ENCODE measurements at places on chromosomes 3 and 15.

GRCh38 chr3:63914312-63914711, 2.1 kb upstream of the SCAANT1 start:
- peak; percentile 26 for DNase-seq

DNA sequence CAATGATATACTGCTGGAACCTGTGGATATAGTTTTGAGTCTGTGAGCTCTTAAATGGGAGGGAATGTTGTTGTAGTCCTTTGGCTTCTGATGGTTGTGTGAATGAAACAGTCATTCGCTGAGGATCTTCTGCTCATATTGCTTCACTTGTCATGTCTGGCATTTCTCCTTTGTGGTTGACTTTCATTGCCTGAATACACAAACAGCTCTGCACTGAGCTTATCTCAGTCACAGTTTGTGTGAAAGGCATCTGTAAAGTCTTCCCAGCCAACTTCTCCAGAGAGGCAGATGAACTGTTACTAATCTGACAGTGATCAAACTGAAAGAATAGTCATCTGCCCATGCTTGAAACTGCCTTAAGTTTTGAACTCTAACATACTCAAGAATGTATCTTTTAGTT, 59.8 kb downstream of the TMED3 start:
- DNase-seq, result no peak

- no peak for DNase-seq
Observed at GRCh38 chr15:39188314-39188713, 392.6 kb upstream of the THBS1 start.

DNA sequence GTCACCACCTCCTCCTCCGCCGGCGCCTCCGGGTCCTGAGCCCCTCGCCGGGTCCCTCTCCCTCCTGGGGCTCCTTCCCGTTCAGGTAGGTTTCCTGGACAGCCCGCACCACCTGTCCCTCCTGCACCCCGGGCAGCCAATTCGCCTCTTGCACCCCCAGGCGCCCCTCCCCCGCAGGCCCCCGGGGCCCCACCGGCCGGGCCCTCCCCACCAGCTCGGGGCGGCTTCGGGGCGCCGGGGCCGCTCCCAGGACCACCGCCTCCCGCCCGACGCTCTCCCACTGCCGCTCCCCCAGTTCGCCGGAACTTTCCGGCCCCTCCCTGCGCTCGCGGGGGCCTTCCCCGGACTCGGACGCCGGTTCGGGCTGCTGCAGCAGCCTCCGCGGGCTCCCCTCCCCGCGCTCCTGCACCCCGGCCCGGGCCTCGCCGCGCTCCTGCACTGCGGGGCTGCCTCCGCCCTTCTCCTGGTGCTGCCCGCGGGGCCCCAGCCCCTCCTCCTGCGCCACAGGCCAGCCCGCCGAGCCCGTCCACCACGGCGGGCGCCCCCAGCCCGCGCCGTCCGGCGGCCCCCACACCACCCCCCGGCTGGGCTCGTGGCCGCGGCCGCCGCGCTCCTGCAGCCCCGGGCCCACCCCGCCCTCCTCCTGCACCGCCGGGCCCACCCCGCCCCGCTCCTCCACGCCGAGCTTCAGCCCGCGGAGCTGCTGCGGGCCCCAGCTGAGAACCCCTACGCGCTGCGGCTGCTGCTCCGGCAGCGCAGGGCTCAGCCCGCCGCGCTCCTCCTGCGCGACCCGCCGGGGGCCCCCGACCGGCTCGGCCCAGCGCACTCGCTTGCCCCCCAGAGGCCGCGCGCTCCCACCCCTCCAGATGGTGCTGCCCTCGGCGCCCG, 587 bp upstream of the TNK2 start:
- no peak for DNase-seq
